DND-41 (cell line): ENCODE measurements at places on chromosomes 3 and 15.

DNA sequence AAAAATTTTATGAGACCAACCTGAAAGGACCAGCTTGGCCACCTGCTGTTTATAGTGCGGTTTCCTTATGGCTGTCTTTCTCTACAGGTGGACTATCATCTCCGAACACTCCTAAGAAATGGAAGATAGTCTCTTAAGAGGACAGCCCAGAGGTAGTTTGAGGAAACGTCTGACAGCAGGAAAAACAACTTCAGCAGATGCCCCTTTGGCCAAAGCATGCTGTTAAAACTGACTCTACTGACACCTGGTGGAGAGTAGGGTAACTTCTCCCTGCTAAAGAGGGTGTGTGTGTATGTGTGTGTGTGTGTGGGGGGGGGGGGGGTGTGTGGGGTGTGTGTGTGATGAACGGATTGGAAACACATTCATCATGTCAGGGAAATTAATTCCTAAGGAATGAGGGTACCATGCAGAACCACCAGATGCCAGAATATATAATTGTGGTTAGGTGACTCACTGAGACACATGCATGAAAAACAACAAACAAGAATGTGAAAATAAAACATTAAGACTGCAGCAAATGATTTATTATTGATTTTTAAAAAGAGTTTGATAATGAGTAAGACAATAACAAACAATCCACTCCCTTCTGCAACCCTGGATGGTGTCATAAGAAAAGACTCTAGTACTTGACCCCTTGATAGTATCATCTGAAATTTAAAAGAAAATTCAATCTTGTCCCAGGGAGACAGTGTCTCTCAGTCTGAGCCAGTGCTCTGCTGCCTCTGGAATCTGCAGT, 256.5 kb downstream of the THRB start:
- peak; percentile 41 for DNase-seq

DNA sequence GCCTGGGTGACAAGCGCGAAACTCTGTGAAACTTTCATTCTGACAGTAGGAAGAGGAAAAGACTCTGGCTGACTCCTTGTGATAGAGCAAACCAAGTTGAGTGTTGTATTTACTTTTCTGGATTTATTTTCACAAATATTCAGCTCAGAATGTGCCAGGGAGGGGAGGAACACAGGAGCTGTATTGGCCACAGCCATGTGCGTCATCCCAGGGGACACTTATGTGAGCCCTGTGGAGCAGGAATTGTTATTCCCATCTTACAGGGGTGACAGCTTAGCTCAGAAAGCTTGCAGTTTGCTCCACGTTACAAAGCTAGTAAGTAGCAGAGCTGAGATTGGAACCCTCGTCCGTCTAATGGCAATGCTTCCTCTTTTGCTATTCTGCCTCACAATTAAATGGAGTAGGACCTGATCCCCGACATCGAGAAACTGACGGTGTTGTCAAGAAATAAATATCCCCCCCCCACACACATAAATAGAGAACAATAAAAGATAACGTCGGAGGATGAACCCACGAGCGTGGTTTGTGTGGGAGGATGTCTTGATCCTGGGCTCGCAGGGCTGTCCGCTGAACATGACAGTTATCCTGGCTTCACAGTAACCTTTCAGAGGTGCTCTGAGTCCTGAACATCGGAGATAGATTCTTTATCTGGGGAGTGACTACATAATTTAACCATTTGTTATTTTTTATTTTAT, 151.6 kb upstream of the CTDSPL start:
- no peak for DNase-seq

- DNase-seq = no peak
Observed at GRCh38 chr3:132261506-132261905, 55.7 kb upstream of the ACP3 start.

- no peak for DNase-seq
Observed at GRCh38 chr15:77889009-77889806, 188.3 kb downstream of the TBC1D2B start.

DNA sequence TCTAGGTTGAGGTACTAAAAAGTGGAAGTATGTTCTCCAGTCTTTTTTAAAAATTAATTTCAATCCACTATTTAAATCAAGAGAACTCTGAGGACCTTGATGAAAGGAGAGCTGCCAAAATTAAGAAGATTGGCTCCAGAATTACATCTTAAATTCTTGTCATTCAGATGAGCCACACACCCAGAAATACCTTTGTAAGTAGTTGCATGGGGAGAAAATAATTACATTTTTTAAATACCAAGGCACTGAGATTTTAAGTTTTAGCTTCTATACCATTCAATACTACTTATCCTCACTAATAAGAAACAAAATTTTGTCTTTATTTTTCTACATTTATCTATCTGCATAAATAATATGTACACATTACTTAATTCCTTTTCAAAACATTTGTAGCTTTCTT, 1132.8 kb downstream of the OTOL1 start:
- DNase-seq = no peak
